ENCODE measurements at places on chromosomes 11 and 22. TPM values are rescaled to one million over a fixed set of nuclear protein-coding genes. Genes with fewer than 3 reads are reported as not detected.

DNA sequence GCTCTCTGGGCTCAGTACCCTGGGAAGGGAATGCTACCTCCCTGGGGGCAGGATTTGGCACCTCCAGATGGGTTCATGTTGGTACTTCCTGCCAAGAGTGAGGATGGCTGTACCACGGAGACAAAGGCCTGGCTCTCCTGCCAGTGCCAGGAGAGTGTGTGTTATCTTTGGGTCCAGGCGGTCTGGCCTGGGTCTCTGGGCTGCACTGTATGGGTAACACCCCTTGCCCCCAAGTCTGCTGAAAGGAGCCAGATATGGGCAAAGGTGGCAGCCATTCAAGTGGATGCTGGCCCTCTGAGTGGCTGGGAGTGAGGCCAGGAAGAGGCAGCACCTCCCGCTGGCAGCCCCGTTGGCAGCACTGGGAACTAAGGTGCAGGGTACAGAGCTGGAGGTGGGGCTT, 91.5 kb downstream of the NECTIN1 start:
- no peaks in the 10 kb centered on the region for H3K36me3 ChIP-seq
- no peak for DNase-seq
- no peak overlapping the region for H3K4me3 ChIP-seq
- H3K27me3 ChIP-seq: no peaks in the 10 kb centered on the region
- no peaks in the 10 kb centered on the region for H3K4me1 ChIP-seq
- no peak overlapping the region for H3K27ac ChIP-seq

- no peaks in the 10 kb centered on the region for H3K27me3 ChIP-seq
- H3K4me1 ChIP-seq: peaks cover 75% of the 10 kb centered on the region
- no peak for DNase-seq
- H3K4me3 ChIP-seq: no peak overlapping the region
- no peaks in the 10 kb centered on the region for H3K36me3 ChIP-seq
Observed at GRCh38 chr11:1760351-1761109, 3.2 kb downstream of the CTSD start.

DNA sequence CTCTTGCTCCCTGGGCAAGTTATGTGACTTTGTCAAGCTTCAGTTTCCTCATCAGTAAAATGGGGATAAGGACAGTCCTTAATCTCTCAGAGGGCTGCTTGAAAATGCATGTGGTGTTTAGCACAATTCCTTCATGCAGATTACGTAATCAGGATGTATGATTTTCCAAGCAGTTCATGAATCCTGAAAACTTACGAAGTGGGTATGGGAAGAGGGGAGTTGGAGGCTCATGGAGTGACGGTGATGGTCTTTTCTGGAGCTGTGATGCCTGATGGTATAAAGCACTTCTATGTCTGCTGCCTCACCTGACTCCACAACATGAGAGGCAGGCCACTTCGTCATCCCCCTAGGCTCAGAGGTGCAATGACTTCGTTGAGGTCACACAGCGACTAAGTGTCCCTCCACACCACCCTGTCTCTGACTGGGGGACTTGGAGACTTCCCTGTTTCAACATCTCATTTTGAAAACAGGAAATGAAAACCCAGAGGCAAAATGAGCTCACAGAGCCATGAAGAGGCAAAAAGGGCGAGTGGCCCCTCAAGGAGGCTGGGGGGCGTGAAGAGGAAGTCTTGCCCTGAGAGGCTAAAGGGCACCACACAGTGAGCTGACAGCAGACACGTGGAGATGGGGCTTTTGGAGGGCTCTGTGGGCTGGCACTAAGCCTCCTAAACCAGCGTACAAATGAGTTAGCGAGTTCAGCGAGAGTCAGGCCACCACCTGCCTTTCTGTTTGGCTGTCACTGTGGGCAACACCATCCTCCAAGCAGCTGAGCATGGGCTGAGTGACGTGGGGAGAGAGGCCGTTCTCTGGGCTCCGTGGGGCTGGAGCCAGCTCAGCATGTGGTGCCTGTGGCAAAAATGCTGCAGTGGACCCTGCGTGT, 10.1 kb downstream of the MCM5 start:
- peaks cover 12% of the 10 kb centered on the region for H3K4me1 ChIP-seq
- peak; percentile 6 for DNase-seq
- no peak overlapping the region for H3K4me3 ChIP-seq
- H3K27ac ChIP-seq: peak overlapping the region; percentile 13
- H3K36me3 ChIP-seq: peaks cover 5% of the 10 kb centered on the region
- H3K27me3 ChIP-seq: no peaks in the 10 kb centered on the region

DNA sequence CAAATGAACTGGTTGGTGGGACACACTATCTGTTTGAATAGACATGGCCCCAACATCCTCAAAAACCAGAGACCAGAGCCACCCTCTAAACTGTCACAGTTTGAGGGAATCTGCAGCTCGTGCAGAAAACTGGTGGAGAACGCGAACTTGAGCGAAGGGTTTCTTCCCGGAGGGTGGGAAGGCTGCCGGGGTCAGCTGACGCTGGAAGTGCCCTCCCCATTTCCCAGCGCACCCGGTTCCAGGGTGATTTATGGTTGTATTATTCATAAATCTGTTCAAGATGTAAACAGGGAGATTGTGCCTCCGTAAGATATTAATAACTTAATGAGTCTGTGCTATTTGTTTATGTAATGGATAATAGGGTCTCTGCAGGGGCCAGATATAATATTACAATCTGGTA, 1396.7 kb downstream of the BRD1 start:
- peaks cover 9% of the 10 kb centered on the region for H3K27me3 ChIP-seq
- DNase-seq: no peak
- H3K4me1 ChIP-seq: no peaks in the 10 kb centered on the region
- no peak overlapping the region for H3K4me3 ChIP-seq

Gene TSSK2
- not detected for total RNA-seq

Gene RIBC2
- total RNA-seq: not detected

Gene APOC3
- not detected for total RNA-seq

Gene GAL3ST3
- not detected for total RNA-seq

Gene C22orf31
- not detected for total RNA-seq

Gene APOL5
- not detected for total RNA-seq
